ENCODE measurements at places on chromosomes 2 and 18. TPM values are rescaled to one million over a fixed set of nuclear protein-coding genes. Genes with fewer than 3 reads are reported as not detected.
A peak's percentile ranks its signal among the peaks of the same experiment; 100 is the strongest.

- DNase-seq: no peak
- H3K27ac ChIP-seq: no peak overlapping the region
- no peak overlapping the region for H3K4me3 ChIP-seq
- no peaks in the 10 kb centered on the region for H3K27me3 ChIP-seq
Measured at GRCh38 chr2:118130385-118130784, 42.1 kb downstream of the INSIG2 start.

DNA sequence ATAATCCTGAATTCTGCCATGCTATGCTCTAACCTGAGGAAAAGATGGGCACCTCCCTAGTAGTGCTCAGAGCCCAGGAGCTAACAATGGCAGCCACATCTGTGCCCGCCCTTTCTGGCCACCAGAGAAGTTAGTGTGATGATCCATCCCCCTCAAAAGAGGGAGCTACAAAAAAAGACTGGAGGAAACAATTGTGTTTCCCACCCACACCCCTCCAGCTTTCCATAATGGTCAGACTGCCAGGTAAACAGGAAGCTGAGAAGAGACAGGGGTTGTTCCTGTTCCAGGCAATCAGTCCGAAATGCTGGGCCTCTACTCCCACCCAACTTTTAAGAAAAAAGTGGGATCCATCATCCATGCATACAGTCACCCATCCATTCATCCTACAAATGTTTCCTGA lies 3.2 kb downstream of the TBC1D8 start:
- H3K36me3 ChIP-seq: no peaks in the 10 kb centered on the region
- peaks cover 72% of the 10 kb centered on the region for H3K4me1 ChIP-seq
- H3K4me3 ChIP-seq: peak overlapping the region; percentile 97

DNA sequence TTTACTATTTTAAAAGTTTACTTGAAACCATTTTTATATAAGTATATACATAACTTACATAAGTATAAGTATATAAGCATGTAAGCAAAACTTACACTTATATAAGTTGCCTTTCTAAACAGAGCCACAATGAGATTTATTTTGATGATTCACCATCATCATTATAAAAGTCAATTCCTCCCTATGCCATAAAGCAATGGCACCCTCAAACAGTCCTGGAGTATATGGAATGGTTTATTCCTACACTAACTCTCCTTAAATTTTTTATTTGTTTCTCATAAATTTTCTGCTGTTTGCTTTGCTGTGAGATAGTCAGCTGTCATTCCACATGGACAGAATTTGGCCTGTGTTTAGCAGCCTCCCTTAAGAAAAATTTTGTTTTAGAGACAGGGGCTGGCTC lies 114.2 kb downstream of the NAB1 start:
- no peak for DNase-seq
- H3K4me3 ChIP-seq: no peak overlapping the region
- H3K4me1 ChIP-seq: no peaks in the 10 kb centered on the region
- H3K36me3 ChIP-seq: no peaks in the 10 kb centered on the region
- no peak overlapping the region for H3K27ac ChIP-seq
- no peaks in the 10 kb centered on the region for H3K27me3 ChIP-seq

DNA sequence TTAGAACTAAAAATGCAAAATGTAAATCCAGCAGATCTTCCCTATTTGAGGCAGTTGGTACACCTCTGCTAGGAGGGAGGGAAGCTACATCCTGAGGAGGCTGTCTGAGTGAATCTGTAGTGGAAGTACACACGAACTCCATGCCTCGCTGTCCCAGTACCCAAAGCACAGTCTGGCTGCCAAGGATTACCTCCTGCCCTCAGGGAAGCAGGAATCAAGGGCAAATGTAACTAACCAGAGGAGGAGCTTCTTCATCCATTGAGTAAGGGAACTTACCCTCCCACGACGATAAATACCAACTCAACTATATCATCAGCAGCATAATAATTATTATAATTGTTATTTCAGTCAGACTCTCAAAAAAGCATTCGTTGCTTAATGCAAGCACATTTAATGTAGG lies 2.1 kb downstream of the DHRS9 start:
- H3K36me3 ChIP-seq: no peaks in the 10 kb centered on the region
- H3K4me3 ChIP-seq: no peak overlapping the region
- no peaks in the 10 kb centered on the region for H3K4me1 ChIP-seq
- DNase-seq: no peak

DNA sequence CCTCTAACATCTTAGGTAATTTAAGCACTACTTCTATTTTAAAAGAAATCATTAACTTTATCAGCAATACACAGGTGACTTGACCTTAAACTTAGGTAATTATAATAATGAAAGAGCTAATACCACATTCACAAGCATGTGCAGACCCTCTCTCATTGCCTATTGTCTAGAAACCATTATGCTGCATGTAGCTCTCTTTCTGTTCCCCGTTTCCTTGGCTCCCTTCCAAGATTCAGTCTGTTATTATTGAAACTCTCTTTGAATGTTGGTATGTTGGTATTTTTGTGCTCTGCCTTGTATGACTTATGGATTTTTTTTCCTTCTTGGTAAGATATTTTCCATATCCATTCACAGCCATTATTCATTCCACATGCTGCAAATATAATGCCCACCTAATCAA lies 201.2 kb downstream of the CDCA7 start:
- H3K4me1 ChIP-seq: peaks cover 15% of the 10 kb centered on the region
- H3K27ac ChIP-seq: no peak overlapping the region
- H3K4me3 ChIP-seq: no peak overlapping the region
- no peaks in the 10 kb centered on the region for H3K27me3 ChIP-seq
- H3K36me3 ChIP-seq: no peaks in the 10 kb centered on the region
- DNase-seq: no peak

- no peak overlapping the region for H3K27ac ChIP-seq
- no peaks in the 10 kb centered on the region for H3K27me3 ChIP-seq
- no peak for DNase-seq
Measured at GRCh38 chr2:109466674-109467575, 146.8 kb downstream of the SEPTIN10 start.

GRCh38 chr2:222887124-222887523 lies 26.3 kb downstream of the ACSL3 start:
- H3K36me3 ChIP-seq: no peaks in the 10 kb centered on the region
- DNase-seq: no peak
- no peaks in the 10 kb centered on the region for H3K27me3 ChIP-seq
- H3K4me1 ChIP-seq: peaks cover 27% of the 10 kb centered on the region
- H3K4me3 ChIP-seq: no peak overlapping the region

DNA sequence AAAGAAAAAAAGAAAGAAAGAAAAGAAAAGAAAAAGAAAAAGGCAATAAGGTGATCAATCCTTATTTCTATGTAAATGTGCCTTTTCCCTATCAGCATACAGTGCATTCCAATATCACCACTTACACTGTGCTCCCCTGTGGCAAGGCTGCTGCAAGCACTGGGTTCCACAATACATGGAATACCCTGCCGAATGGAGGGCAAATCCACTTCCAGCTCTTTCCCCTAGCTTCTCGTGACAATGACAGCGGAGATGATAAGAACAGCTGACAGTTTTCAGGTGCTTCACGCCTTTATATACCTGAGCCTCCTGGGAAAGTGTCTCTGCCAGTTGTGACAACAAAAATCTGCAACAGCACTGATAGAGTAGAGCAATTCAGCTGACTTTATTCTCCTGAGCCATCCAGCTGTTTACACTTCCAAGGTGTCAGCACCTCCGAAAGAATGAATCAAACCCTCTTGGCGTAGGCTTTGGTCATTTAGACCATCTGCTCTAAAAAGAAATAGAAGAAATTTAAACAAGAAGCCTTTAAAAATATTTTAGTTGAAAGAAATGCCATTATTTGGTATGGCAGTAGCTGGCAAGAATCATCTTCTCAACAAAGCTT lies 135.2 kb upstream of the RNF152 start:
- H3K4me1 ChIP-seq: peaks cover 14% of the 10 kb centered on the region
- H3K4me3 ChIP-seq: no peak overlapping the region
- H3K27ac ChIP-seq: 0 out of 2 replicates have a peak overlapping the region, but pooled peaks have one; percentile 35

- no peak for DNase-seq
- H3K4me1 ChIP-seq: no peaks in the 10 kb centered on the region
- H3K27me3 ChIP-seq: no peaks in the 10 kb centered on the region
- H3K36me3 ChIP-seq: no peaks in the 10 kb centered on the region
Measured at GRCh38 chr2:134405611-134406081, 151.8 kb downstream of the MGAT5 start.

Gene KLHL14
- total RNA-seq: 1.9 TPM

Gene RESP18
- not detected for total RNA-seq

Gene ASB18
- total RNA-seq: not detected

Gene TEKT4
- total RNA-seq: not detected

Gene SLC19A3
- total RNA-seq: 9.1 TPM

Gene L3MBTL4
- 0.85 TPM for total RNA-seq
